NB4 (cell line): ENCODE measurements at places on chromosomes 3 and 15.
A peak's percentile ranks its signal among the peaks of the same experiment; 100 is the strongest.

- peak; percentile 59 for DNase-seq
Measured at GRCh38 chr3:72008226-72008996, 223.5 kb upstream of the PROK2 start.

DNA sequence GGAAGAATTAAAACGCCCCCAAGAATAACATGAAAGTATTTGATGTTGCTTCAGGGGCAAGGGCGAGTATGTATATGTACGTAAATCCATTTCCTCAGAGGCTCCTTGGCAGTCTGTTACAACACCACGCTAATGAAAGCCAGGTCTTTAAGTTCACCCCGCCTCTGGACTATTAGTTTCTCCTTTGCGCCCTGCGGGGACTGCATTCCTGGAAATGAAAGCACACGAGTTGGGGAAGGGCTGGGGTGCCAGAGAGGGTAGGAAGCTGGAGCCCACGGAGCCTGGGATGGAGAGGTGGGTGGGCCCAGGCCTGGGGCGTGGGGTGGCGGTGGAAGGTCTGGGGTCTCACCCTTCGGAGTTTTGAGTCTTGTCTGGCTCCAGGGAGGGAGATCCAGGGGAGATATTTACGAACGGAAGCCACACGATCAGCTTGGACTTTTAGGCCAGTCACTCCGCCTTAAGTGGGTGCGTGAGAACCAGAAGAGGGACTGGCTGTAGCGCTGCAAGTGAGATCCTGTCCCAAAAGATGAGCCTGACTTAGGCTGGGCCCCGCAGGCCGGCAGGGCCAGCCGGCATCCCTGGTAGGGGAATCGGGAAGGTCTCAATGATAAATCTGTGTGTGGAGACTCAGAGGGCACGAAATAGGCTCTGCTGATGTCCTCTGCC is 1.6 kb upstream of the PLCL2 start:
- no peak for DNase-seq

- no peak for DNase-seq
Measured at GRCh38 chr3:179074656-179075055, 3.0 kb upstream of the ZMAT3 start.

- DNase-seq: no peak
Measured at GRCh38 chr15:64599716-64600115, 139.3 kb downstream of the ZNF609 start.

- no peak for DNase-seq
Measured at GRCh38 chr3:7309641-7310102, 448.8 kb downstream of the GRM7 start.

DNA sequence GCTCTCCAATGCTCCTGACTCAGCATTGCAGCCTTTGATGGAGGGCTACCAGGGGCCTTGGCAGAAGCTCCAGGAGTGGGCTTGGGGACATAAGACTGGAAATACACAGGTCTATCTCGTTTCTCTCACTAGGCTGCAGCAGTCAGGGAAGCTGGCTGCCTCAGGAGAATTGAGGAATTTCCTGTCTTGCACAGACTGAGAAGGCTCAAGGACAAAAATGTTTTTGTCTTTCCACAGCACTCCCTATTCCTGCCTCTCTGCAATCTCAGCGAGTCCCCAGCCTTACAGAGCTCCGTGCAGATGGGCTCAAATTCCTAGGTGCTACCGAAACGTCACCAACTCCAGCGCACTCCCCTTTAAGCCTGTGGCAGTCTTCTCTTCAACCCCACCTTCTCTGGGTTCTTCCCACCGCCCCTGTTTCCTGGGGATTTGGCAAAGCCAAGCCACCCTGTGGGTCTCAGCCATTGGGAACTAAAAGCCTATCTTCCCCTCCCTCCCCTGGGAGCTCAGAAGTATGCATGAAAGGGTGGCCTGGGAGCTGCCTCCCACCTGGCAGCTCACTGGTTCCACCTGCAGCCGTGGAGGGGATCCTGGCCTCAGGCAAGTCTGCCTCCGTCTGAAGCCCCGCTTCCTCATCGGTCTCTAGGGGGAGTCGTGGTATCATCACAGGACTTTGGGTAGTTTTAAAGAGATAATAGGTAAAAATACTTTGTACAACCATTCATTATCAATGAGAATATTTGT is 322.6 kb upstream of the FRG2C start:
- peak; percentile 2 for DNase-seq

GRCh38 chr3:107973961-107974360 is 116.9 kb downstream of the CD47 start:
- DNase-seq: no peak

DNA sequence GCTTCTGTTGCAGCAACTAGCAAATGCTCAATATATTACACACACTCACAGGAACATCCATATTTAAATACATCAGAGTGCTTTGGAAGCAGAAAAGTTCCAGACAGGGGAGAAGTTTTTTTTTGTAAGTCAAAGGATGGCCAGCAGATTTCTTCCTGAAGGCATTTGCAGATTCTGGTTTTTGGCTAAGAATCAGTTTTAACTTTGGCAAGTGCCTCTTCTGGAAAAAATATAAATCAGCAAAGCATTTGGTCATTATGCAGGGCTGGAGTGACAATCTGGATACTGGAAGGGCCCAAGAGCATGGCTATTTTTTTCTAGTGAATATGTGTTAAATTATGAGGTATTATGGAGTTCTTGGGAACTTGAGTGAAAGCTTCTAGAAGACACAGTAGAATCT is 495.3 kb upstream of the ARPP21 start:
- no peak for DNase-seq

- no peak for DNase-seq
Measured at GRCh38 chr3:151213881-151214280, 10.9 kb upstream of the GPR171 start.

DNA sequence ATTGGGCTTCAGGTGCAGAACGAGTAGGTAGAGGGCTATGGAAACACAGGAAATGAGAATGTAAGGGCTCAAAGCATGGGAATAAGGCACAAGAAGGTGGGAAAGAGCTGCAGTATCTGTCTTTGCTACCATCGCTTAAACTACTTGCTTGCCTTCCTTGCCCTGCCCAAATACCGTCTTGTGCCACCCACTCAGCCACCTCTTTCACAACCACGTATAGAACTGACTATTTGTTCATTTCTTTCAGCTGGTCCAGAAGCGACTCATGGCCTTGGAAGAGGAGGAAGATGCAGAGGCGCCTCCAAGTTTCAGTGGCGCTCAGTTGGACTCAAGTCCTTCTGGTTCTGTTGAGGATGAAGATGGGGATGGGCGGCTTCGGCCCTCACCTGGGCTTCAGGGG is 11.8 kb downstream of the LPCAT4 start:
- DNase-seq: no peak

- no peak for DNase-seq
Measured at GRCh38 chr3:176697284-176697889, 499.9 kb downstream of the TBL1XR1 start.

DNA sequence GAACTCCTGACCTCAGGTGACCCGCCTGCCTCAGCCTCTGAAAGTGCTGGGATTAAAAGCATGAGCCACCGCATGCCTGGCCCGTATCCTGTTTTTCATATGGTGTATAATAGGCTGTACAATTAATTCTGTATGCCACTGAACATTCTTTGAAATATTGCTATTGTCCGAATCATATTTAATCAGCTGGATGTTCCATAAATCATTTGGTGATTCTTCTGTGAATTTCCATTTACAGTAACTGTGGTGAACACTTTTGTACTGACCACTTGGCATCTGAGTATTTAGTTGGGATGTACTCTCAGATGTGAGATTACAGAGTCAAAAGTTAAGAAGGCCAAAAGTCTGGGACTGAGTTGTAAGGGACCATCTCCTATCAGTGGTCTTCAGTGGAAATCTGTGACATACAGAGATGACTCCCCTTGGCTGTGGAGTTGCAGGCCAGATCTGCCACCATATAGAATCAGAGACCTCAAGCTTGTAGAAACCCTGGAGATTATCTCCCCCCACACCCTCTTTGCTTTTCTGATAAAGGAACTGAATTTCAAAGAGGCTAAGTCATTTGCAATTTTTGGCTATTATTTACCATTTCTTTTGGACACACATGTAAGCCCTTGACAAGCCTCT is 25.7 kb upstream of the DYNC1LI1 start:
- no peak for DNase-seq

- DNase-seq: no peak
Measured at GRCh38 chr3:41024031-41024836, 175.1 kb upstream of the CTNNB1 start.

DNA sequence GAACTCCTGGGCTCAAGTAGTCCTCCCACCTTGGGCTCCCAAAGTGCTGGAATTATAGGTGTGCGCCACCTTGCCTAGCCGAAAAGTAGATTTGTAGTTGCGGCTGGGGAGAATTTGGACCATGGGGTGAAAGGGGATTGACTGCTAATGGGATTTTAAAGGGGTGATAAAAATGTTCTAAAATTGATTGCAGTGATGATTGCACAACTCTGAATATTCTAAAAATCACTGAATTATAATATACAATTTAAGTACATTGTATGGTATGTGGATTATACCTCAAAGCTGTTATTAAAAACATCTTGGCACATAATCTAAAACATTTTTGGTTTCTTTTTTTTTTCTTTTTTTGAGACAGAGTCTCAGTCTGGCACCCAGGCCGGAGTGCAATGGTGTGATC is 3.9 kb downstream of the PRC1 start:
- no peak for DNase-seq

GRCh38 chr3:61526308-61526707 is 35.1 kb upstream of the PTPRG start:
- no peak for DNase-seq

DNA sequence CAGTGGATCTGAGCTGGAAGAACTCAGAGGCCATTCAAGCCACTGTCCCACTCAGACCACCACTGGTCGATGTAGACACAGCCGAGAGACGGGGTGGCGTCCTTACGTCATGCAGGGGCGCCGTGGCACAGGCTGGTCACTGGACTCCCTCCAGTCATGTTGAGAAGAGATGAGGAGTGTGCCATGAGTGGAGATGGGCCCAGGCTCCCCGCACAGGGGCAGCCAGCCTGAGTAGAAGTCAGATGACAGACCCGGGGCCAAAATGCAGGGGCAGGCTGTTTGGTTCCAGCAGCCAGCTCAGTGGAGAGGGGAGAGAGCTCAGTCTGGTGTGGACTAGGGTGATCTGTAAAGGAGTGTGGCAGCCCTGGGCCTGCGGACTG is 33.4 kb upstream of the KIF23 start:
- DNase-seq: no peak

GRCh38 chr3:52874160-52874701 is 23.1 kb downstream of the STIMATE start:
- DNase-seq: no peak

GRCh38 chr15:100781061-100781960 is 98.3 kb upstream of the ALDH1A3 start:
- DNase-seq: no peak

- no peak for DNase-seq
Measured at GRCh38 chr3:137335478-137335877, 377.7 kb downstream of the IL20RB start.
